COR-L47 (cell line): ENCODE measurements at places on chromosomes 2 and 18.

- no peak for DNase-seq
Observed at GRCh38 chr2:18536697-18537096, 23.8 kb downstream of the RDH14 start.

GRCh38 chr2:235864302-235864701 lies 303.9 kb downstream of the GBX2 start:
- DNase-seq = no peak

DNA sequence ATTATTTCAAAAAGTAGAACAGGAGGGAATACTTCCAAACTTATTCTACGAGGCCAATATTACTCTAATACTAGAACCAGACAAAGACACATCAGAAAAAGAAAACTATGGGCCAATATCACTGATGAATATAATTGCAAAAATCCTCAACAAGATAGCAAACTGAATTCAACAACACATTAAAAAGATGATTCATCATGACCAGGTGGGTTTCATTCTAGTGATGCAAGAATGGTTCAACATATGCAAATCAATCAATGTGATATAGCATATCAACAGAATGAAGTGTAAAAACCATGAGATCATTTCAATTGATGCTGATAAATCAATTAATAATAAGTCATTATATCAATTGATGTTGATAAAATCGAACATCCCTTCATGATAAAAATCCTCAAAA lies 22.4 kb upstream of the EML6 start:
- DNase-seq = no peak

DNA sequence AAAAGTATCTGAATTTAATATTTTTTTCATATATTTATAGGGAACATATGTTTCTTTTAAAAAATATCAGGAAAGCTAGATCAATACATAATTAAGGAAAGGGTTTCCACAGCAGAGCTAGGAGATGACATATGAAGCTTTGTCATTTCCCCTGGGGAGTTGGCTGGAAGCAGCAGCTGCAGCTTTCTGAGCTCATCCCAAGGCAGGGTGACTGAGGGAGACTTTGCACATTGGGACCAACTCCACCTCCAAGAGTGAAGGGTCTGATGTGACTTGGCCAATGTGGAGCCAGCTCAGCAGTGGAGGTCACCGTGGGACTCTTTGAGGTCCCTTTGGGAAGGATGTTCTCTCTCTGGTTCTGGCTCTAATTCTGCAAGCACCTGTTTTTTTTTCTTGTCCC lies 315.1 kb downstream of the RDH14 start:
- DNase-seq = no peak

- no peak for DNase-seq
Observed at GRCh38 chr18:61820882-61821281, 71.9 kb downstream of the RNF152 start.

DNA sequence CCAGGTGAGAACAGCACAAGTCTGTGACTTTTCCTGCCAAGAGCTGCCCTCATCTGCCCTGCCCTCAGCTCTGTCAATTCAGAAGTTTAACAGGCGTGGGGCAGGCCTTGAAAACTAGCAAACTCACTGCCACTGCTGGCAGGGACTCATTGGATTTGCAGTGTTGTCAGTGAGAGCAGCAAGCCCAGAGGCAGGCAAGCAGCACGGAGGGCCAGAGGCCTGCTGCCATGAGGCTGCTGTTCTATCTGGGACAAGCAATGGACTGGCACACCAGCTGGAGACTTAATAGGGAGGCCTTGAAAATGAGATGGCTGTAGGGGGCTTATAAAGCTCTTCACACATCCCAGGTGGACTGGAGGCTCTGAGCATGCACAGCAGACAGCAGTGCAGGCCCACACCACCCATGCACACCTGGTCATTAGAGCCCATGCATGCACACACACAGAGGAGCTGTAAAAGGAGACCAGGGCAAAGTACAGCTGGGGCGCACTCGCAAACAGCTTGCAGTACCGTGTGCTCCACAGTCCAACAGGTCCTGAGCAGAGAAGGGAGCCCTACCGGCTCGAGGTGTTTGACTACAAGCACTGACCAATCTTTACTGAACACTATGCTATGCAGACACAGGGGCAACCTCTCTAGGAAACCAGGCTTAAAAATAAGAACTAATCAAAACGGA lies 28.7 kb downstream of the MGAT4A start:
- DNase-seq = no peak

DNA sequence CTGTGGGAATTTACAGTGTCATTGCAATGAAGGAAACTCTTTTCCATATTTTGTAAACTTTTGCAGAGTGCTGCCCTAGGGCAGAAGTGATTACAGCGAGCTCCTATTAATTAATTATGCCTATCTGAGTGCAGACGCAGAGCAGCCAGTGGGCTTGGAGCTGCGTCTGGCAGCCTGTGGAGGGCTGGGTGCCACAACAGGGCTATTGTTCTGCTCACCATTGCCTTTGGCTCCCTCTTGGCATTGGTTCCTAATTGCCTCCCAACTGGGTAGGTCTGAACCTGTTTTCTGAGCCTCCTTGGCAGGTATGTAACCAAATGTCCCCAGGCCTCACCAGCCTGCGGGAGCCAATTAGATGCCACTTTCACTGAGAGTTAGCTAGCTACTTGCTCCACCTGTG lies 25.6 kb upstream of the ITGB6 start:
- peak; percentile 30 for DNase-seq

DNA sequence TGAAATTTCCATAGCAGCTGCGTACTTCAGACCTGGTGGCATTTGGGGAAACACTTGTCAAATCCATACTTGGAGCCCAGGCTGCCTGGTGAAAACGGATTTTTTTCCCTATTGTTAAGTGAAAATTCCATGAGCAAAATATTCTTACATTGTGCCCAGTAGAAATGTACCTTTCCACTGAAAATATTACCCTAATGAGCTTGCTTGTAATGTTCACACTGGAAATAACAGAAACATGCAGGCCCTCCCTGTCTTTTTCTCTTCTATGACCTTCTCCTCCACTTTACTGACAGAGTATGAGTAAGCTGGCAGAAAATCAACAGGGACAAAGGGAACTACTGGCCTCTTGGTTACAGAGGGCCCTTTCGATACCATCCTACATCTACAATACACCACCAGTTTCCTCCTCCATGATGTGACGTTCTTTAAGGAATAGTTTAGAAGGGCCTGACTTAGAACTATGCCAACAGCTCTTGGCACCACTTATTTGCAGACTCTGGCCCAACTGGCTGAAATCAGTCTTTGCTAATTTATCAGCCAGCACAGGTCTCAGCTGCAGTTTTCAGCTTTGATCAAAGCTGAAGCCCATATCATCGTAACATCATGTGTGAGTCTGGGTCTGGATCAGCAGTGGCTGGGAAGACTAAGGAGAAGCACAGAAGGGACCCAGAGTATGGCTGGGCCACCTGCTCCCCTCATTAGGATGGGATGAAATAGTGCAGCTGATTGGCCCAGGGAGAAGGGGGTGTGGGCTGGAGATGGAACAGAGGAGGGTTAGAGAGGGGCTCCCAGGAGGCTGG lies 272.2 kb upstream of the ID2 start:
- DNase-seq = no peak

DNA sequence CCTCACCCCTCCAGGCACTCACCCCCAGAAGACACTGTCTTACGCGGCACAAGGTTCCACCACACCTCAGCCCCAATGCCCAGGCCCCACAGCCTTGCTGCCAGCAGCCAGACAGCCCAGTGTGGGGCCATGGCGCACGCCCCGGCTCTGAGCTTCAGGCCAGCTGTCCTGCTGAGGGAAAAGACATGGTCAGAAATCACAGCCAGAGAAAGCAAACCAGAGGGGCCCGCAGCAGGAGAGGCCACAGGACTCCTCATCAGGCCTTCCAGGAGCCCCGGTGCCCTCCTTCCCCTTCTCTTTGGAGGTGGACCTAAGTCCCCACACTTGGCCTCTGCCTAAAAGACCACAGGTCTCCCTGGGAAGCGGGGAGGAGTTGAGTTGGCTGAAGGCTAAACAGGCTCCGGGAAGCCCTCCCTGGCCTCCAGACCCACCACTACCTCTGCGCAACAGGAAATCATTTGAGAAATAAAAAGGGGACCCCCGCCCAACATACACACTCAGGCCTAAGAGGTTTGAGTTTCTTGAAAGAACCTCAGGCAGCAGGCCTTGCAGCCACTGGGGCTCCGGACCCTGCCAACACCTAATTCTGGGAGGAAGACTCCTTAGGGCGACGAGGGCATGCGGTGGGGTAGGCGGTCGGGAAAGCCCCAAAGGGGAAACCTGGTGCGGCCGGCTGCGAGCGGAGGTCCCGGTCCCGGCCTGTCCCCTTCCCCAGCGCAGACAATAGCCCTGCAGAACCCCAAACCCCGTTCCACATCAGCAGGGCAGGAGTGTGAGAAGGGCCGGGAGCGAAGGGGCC lies 1.9 kb downstream of the SEMA4C start:
- DNase-seq = no peak

GRCh38 chr18:35348001-35348400 lies 3.8 kb upstream of the ZNF24 start:
- no peak for DNase-seq
